HCEC 1CT (cell line): ENCODE measurements at places on chromosomes 16 and 17.

- no peak for DNase-seq
These were observed 173.8 kb upstream of the CCL2 start for GRCh38 chr17:34081269-34081668.

GRCh38 chr17:82384730-82385481 lies 13.3 kb downstream of the UTS2R start:
- DNase-seq: peak; percentile 47

DNA sequence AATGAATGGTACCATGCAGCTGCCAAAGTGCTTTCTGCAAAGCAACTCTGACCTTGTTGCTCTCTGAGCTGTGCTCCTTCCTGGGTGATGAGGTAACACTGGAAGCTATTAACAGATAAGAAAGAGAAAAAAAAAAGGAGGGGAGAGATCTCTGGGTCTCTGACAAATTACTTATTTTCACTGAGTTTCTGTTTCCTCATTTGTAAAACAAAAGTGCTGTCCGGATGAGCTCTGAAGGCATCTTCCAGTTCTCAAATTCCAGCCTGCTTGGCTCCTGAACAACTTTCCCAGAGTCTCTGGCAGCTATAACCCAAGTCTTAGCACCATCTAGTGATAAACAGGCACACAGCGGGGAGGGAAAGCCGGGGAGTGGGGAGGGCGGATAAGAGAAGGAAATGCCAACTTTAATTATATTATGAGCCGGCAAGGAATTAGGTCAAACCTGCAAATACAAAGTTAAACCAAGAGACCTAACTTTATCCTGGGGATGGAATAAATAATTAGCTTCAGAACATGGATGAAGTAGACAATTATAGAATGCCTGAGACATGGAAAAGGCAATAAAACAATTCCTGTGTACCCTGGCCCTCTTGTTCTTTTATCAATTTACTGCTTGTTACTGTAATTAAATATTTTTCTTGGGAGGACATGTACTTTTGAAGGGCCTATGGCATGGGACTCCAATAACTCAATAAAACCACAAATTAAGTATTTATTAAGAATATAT lies 61.3 kb upstream of the KIFC3 start:
- DNase-seq: peak; percentile 67

DNA sequence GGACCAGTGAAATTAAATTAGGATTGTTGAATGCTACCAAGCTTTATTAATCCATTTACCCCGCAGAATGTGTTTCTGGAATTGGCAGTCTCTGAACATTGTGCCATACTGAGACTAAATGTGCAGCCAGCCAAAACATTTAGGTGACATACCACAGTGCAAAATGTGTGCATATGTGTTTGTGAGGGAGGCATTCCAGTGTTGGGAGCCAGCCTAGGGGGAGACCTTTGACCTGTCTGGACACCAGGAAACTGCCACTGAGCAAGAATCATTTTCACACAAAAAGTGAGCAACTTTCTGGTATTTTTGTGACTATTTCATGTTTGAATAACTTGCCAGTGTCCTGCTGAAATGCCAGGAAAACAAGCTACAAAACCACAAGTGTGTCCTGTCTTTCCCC lies 64.7 kb upstream of the SLC12A3 start:
- DNase-seq: no peak

DNA sequence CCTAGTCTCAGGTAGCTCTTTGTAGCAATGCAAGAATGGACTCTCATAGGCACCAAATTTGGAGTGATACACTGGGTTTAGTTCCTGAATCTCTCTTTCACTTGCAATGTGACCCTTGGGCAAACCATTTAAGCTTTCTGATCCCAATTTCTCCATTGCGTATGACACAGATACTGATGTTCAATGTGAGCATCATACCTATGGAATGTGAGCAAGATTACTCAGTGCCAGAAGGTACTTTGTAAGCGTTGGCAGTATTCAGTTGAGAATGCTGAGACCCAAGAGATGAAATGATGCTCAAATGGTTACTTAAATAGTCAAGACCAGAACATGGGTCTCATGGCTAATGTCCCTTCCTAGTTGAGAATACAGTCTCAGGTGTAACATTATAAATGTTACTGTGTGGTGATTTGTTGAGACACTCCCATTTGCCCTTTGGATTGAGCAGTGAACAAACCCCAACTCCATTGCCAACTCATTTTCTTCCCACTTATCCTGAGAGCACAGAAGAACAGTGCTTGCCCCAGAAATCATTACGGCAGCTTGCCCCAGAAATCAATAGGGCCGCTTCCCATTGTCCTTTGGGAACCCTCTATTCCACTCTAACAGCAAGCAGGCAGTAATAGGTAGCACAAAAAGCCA lies 134.1 kb downstream of the SOX9 start:
- DNase-seq: peak; percentile 5

GRCh38 chr17:22171631-22172030 lies 479.3 kb downstream of the KCNJ18 start:
- no peak for DNase-seq

- DNase-seq: no peak
These were observed 8.1 kb downstream of the HSF5 start for GRCh38 chr17:58480090-58480489.

GRCh38 chr17:3923466-3924190 lies 7.4 kb upstream of the P2RX1 start:
- no peak for DNase-seq

DNA sequence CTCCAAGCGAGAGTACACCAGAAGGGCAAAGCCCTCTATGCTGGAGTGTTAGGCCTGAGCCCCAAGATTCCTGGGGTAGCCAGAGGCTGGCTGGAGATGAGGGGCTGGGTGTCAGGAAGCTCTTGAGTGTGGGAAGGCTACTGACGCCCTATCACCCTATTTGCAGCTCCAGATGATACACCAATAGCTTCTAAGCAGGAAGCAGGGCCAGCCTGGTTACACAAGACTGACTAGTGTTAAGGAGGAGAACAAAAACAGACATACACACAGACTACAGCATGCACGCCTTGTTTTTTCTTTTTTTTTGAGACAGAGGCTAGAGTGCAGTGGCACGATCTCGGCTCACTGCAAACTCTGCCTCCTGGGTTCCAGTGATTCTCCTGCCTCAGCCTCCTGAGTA lies 15.9 kb downstream of the POLR3K start:
- DNase-seq: no peak

GRCh38 chr16:72877374-72878028 lies 170.4 kb downstream of the ZFHX3 start:
- DNase-seq: peak; percentile 70

DNA sequence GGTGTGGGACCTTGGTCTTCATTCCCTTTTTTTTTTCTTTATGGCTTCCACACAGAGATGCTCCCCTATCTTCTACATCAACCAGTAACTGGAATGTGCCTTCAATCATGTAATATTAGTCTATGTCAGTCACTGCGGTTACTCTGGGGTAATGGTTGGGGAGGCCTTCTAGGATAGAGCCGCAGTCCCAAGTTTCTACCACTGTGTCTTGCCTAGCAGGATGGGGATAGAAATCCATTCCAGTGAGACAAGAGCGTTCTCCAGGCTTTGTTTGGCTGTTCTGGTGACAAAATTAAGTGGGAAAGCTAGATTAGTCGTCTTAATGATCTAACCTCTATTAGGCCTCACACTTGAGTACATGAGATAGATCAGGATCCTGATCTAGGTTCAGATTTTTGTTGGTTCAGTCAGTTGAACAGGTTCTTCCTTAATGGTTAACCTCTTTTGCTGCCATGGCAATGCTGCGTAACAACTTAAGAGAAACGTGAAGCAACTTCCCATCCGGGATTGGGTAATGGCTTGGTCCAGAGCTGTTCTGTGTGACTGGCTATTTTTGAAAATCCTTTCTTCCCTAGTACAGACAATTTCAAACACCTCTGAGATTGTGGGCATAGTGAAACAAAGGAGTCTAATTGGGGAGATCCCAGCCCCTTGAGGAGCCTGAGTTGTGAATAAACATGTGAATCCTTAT lies 8.7 kb downstream of the MSL1 start:
- DNase-seq: no peak

DNA sequence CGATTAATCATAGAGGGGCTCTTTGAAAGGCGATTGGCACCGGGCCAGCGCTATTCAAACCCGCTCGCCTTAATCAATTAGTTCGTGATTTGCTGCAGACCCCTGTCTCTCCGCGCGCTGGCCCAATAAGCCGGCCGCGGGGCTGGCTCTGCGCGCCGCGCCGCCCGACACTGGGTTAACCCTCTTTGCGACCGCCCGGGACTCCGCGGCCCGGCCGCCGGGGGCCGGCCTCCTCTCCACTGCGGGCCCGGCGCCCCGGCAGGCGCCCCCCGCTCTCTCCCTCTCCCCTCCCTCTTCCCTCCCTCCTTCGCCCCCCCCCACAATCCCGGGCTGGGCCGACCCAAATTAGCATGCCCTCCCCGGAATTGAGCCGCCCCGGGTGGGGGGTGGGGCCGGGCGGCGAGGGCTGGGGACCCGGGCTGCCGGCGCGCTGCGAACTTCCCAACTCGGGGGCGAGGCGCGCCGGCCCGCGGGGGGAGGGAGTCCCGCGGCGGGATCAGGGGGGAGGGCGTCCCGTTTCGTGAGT lies 428 bp upstream of the SALL1 start:
- no peak for DNase-seq

- DNase-seq: no peak
These were observed 1.5 kb downstream of the MINK1 start for GRCh38 chr17:4834681-4835020.

GRCh38 chr17:69231521-69231920 lies 2.9 kb upstream of the ABCA10 start:
- no peak for DNase-seq

GRCh38 chr16:11535494-11535893 lies 51.2 kb downstream of the LITAF start:
- no peak for DNase-seq

DNA sequence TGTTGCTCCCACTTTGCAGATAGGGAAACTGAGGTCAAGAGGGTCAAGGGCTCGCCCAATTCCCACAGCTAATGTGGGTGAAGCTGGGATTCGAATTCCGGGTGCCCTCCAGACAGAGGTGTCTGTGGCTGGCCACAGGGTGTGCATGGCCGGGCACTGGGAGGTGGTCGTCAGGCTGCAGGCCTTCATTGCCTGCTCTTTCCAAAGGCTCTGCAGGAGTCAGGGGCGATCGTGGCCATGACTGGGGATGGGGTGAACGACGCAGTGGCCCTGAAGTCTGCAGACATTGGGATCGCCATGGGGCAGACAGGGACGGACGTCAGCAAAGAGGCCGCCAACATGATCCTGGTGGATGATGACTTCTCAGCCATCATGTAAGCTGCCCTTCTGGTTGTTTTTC lies 49.8 kb downstream of the MEAK7 start:
- DNase-seq: no peak

- DNase-seq: peak; percentile 50
These were observed 53.4 kb downstream of the MFSD11 start for GRCh38 chr17:76791053-76791980.

DNA sequence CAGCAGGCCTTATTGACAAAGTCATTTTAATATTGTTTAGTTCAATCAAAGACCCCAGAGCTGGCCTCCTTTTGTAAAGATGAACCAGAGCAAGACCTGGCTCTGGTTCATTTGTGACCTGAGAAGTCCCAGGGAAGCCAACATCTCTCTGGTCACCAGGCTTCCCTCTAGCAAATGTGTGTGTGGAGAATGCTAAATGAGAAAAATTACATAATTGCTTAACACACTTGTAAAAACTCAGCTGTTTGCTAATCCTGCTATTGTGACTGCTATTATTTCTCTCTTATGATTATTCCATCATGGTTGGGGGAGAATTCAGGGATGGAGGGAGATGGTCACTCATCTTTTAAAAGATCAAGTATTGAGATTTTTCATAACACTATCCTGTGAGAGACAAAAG lies 94.3 kb upstream of the CLEC3A start:
- DNase-seq: no peak

DNA sequence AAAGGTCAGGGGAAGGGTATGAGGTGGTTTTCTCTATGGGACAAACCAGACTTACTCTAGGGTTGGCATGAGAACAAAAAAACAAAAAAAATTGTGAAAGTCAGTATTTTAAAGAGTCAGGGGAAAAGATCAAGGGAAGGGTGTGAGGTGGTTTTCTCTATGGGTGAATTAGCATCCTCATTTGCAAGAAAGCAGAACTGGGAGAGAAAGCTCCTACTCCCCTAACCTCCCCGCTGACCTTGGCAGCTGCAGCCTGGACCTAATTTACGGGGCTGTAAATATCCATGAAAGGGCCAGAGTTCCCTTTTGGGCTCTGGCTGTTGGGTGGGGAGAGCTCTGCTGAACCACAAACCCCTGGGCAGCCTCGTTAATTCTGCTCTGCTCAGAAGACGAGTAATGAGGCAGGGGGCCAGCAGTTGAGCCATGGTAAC lies 10.6 kb downstream of the RHBDL3 start:
- DNase-seq: no peak

GRCh38 chr17:31595666-31596381 lies 204.3 kb downstream of the RAB11FIP4 start:
- DNase-seq: no peak

GRCh38 chr17:50163843-50164696 lies 1.7 kb upstream of the SGCA start:
- no peak for DNase-seq

- DNase-seq: no peak
These were observed 56.7 kb upstream of the NKD1 start for GRCh38 chr16:50491516-50491915.

GRCh38 chr16:85419503-85420408 lies 193.4 kb upstream of the GSE1 start:
- no peak for DNase-seq

DNA sequence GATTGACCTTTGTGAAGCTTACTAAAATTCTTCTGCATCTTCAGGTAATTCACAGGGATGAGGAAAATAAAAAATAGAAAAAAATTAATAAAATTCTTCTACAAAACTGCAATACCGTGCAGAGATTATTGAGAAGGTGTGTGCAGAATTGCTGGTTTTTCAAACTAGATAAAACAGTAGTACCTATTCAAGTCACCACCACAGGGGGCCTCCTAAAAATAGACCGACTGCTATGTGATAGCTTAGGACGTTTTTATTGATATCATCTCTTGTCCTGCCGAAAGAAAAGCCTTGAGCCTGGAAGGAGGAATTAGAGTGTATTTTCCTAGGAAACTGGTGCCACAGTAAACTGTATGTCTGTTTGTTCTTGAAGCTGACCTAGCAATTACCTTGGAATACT lies 325.9 kb downstream of the ZFHX3 start:
- DNase-seq: no peak

DNA sequence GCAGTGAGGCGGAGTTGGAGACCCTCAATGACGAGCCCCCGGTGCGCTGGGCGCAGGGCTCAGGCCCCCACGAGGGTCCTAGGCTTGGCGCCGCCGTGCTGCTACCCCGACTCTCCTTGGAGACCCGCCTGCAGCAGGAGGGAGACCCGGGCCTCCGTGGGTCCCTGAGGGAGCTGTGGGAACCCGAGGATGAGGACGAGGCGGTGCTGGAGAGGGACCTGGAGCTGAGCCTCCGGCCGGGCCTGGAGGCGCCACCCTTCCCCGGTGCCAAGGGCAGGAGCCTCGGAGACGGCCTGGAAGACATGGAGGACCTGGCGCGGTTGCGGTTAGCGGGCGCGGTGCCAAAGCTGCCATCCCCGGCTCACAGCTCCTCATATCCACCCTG lies 2.3 kb downstream of the MYO15B start:
- no peak for DNase-seq

- no peak for DNase-seq
These were observed 13.2 kb upstream of the NAGLU start for GRCh38 chr17:42522798-42523278.

- no peak for DNase-seq
These were observed 119.8 kb upstream of the CDC42EP4 start for GRCh38 chr17:73431401-73432205.
